ENCODE measurements at places on chromosomes 4 and X.
A peak's percentile ranks its signal among the peaks of the same experiment; 100 is the strongest.

GRCh38 chr4:169050881-169051760 is 41.1 kb upstream of the CBR4 start:
- no peak for DNase-seq

DNA sequence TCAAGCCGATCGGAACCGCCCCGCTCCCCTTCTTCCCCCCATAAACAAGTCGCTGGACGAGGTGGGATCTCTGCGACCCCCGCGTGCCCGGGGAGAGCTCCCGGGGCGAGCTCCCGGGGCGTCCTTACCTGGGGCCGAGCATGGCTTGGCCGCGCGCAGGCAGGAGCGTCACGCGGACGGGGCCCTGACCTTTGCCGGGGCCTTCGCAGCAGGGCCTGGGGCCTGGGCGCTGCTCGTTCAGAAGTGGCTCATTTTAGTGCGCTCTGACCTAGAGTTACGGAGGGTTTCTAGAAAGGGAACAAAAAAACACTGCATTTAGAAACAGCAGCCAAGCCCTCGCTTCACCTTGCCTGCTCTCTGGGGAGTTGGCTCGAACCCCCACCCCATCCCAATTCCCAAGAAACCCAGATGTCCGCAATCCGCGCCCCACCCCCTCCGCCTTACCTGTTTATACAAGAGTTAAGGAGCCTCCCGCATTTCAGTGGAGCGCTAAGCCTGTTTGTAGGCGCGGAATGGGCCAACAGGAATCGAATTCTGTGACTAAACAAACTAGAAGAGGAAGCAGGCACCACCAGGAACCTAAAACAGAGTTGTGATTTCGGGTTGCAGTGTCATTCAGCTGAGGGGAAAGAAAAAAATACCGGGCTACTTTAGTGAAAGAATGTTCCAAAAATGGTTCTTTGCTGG is 814 bp upstream of the RBM47 start:
- DNase-seq = peak; percentile 38

DNA sequence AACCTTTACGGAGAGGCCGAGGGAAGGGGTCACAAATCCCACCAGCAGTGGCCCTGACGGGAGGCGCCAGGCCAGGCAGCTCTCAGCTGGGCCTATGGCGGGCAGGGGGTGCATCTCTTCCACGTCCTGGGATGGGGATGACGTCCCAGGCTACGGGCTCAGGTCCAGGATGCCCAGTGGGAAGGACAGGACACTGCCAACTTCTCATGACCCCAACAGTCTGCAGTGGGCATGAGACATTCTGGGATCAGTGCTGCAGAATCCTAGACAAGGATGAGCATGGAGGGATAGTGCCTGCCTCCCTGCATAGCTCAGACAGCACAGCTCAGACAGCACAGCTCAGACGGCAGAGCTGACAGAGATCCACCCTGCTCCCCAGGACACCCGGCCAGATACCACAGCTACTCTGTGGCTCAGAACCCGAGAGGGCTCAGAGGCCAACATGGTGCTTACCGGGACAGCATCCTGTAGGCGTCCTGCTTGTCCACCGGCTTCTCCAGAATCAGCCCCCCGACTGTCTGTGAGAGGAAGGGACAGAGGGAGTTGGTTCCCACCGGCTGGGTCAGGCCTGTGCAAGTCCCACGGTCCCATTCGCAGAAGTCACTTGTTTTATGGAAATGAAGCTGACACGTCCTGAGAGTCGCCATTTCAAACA is 17.3 kb downstream of the ASMTL start:
- no peak for DNase-seq

DNA sequence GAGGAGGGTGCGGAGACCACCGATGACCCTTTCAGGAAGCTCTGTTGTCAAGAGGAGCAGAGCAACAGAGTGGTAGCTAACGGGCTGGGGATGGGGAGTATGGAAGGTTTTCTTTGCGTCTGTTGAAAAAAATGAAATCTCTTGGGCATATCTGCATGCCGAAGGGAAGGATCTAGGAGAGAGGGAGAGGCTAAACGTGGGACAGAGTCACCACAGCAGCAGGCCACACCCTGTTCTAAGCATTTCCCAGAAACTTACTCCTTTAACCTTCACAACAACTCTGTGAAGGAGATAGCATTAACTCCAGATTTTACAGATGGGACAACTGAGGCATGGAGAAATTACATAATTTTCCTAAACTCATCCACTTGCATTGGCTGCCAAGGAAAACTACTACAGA is 71.8 kb upstream of the EXOC1L start:
- DNase-seq = no peak

DNA sequence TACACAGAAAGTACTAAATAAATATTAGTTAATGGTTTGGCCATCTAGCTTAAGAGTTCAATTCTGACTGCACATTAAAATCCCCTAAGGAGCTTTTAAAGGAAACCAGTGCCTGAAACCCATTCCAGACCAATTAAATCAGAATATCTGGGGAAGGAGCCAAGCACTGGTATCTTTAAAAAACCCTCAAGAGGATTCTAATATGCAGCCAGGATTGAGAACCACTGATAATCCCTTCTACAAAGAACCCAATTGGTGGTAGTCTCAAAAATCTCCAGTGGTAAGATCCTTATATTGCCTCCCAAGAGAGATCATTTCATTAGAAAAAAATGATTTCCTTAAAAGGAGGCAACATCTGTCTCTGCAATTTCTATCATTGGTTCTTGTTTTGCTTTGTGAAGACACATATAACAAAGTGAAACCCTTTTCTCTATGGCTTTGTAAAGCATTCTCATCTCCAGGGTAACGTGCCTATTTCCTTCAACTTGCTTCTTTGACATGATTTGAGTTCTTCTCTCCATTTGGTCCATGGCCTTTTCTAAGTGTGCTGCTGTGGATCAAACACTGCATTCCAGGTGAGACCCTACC is 3.5 kb downstream of the GPR34 start:
- no peak for DNase-seq

DNA sequence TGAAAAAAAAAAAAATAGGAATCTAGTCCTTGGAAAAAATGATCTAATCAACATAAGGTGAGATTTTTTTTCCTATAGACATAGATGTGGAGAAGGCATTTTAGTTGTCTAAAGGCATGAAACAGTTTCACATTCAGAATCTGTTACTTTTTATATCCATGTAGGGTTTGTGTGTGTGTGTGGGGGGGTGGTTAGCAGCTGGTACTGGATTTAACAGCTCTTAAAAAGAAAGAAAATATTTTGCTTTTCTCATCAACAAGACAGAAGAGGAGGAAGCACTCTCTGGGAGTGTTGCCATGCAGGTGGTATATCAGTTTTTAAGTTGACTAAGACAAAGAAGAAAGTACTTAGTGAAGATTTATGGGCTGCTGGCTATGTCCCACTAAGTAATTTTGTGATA is 122.3 kb downstream of the VCX3B start:
- no peak for DNase-seq

DNA sequence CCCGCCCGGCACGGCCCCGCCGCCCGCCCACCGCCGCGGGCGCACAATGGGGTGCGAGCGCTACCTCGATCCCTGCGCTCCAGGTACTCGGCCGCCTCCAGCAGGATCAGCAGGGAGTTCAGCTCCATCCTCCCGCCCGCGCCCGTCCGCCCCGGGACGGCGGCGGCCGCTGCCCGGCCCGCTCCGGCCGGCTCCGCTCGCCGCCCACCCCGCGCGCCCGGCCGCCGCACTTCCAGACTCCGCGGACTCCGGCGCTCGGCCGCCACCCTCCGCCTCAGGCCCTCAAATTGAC is at the start of gene MXD4:
TSS of gene MXD4 (minus strand) at position 257 of the 292 bp plus-strand sequence. CDS start at position 128, 129 bp downstream.
- DNase-seq = no peak

- DNase-seq = no peak
Observed at GRCh38 chr4:85808104-85808503, 333.2 kb downstream of the ARHGAP24 start.

- DNase-seq = no peak
Observed at GRCh38 chr4:24646798-24647460, 62.6 kb upstream of the DHX15 start.

DNA sequence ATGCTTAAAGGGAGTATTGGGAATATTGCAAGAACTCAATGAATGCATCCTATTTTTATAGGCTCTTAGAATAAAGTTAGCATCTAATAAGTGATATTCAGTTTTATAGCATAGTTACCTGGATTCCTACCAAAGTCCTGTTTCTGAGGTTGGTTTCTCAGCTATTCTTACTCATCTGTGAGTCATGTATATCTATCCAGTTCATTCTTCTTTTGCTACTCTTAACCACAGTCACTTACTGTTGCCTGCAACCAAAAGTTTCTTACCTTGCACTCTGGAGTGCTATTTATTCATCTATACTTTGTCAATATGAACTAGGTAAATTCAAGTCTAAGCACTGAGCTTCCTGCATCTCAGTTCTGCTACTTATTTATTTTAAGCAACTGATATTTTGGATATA is 322.5 kb downstream of the HS3ST1 start:
- no peak for DNase-seq

DNA sequence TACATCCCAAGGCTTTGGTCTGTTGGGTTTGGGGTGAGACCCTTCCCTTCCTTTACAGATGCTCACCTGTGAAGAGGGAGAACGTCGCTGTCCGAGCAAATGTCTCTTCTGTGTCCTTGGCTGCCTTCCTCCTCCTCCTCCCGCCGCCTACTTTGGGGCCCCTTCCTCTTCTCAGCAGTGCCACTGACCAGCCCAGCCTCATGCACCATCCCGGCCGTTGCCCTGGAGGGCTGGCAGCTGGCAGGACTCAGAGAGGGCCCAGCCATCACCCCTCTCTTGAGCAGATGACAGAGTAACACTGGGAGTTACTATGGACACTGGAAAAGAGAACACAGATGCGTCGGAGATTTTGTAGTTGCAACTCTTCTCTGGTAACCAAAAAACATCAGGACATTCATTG is 68.2 kb downstream of the TRMT44 start:
- DNase-seq = no peak

GRCh38 chr4:109214622-109215301 is 87.7 kb downstream of the COL25A1 start:
- no peak for DNase-seq

GRCh38 chr4:4852591-4853362 is 6.7 kb upstream of the MSX1 start:
- DNase-seq = no peak

- DNase-seq = no peak
Observed at GRCh38 chrX:75230296-75230695, 43.6 kb upstream of the UPRT start.

DNA sequence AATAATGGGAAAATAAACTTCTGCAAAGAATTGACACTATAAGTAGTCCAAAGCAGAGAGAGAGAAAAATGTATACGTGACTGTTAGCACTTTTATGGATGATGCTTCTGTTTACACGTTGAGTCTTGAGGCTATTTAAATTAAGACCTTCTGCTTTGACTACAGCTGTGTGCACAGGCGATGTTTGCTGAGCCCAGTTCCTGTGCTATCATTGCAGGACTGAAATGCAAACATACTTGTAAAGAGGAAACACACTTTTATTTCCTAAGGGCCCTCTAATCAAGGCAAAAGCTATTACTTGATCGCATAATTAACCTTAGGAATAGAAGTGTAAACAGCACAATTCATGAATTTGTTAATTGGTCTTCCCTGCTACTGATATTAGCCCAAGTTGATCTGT is 226.9 kb downstream of the FBXW7 start:
- DNase-seq = no peak

GRCh38 chrX:148872161-148872535 is 371.7 kb downstream of the AFF2 start:
- no peak for DNase-seq

DNA sequence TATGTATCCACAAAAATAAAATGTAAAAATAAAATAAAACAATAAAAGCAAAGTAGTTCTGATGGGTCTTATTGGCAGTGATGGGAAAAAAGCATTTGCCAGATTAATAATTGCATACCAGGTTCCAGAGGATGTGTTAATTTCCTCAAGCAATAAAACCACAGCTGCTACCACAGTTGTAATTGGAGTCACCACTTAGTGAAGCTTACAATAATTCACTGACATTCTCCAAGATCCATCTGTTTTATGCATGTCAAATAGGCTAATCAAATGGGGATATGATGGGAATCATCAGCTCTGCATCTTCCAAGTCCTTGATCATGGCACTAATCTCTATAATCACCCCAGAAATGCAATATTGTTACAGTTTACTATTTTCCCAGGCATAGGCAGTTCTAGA is 123.5 kb upstream of the EMCN start:
- no peak for DNase-seq

DNA sequence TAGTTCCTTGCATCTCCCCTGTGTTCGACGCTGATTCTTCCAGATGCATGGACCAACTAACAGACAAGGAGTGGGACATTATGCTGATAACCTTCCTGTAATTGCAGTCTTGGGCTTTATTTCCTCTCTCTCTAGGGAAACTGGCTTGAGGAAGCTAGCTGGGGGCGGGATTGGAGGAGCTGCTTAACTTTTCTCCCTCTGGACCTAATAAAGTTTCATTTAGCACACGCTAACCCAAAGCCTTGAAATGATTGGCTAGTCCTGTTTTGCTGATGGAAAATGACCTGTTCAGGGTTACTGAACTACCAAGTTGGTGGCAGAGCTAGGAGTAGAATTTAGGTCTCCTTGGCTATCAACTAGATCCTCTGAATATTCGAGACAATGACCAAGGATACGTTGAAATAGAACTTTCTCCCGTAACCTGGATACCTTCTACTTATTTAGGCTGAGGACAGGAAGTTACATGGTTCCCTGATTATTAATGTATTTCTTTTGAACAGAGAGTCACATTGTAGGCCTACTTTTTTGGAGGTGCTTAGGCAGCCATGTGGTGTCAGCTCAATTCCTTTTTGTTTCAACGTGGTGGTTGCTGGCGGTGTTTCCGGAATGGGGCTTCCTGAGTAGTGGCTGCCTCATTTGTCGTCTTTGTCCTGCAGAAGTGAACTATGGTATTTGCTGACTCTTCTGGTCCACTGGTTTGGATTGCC is 2.0 kb downstream of the PGK1 start:
- no peak for DNase-seq

- no peak for DNase-seq
Observed at GRCh38 chr4:93469560-93469959, 359.0 kb upstream of the ATOH1 start.

DNA sequence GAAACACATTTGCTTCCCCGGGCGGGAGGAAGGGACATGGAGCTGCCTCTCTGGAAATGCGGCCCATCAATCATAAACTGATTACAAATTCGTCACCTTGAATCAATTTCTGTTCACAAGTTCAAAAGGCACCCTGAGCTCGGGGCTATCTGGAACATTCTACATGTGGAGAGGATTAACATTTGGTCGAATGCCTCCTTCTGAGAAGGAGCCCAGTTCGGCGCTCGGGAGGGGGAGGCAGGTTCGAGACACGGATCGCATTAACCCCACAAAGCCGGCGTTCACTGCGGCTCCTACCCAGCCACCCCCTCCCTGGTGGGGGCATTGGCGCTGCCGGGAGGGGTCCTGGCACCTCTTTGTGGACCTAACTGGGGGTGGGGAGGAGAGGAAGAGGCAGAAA is 108.0 kb downstream of the CPZ start:
- no peak for DNase-seq

Data from frontal cortex (tissue), 4 donors.